ENCODE measurements at places on chromosomes 7 and 10.
A peak's percentile ranks its signal among the peaks of the same experiment; 100 is the strongest.

GRCh38 chr7:136205956-136206355, 228.8 kb upstream of the MTPN start:
- DNase-seq: no peak

DNA sequence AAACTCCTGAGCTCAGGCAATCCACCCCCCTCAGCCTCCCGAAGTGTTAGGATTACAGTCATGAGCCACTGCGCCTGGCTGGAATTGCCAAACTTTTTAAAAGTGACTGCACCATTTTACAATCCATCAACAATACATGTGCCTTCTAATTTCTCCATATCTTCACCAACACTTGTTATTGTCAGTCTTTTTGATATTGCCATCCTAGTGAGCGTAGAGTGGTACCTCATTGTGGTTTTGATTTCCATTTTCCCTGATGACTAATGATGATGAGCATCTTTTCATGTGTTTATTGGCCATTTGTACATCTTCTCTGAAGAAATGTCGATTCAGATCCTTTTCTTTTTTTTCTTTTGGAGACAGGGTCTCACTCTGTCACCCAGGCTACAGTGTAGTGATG, 21.7 kb upstream of the STRIP2 start:
- no peak for DNase-seq

DNA sequence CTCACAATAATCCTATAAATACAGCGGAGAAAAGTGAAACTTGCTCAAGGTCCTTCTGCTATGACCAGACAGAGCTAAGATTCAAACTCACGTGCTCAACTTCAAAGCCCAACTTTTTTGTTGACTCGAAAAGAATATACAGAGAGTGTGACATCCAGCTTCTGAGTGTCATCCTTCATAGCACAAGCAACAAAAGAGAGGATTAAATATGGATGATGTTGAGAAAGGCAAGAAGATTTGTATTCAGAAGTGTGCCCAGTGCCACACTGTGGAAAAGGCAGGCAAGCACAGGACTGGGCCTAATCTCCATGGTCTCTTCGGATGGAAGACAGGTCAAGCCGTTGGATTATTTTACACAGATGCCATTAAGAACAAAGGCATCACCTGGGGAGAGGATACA, 2.1 kb upstream of the FAM3C start:
- peak; percentile 61 for DNase-seq

GRCh38 chr7:91543646-91544045, 279.4 kb downstream of the FZD1 start:
- DNase-seq: no peak

DNA sequence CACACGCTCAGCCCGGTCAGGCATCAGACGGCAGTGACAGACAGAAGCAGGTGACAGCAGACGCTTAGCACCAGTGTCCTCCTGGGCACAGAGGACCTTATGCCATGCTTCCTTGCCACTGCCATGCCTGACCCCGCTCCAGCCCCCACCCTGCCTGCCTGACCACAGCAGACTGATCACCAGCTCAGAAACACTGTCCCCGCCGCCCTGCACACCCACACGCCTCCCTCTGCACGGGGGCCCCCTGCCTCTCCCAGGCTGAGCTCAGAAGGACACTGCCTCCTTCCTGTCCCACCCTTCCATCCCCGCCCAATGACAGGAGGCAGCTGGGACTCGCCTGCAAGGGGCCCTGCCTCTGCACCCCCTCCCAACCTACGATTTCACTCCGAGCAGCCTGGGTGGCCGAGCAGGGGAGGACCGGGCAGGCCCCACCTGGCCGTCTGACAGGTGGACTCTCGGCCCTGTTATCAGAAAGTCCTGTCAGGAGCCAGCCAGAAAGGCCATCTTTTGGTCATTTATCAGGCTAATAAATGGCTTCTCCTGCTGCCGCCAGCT, 183.4 kb downstream of the ELFN1 start:
- no peak for DNase-seq

GRCh38 chr7:47759056-47759706, 177.3 kb upstream of the TNS3 start:
- DNase-seq: peak; percentile 10

- DNase-seq: no peak
Observed at GRCh38 chr7:149297034-149297755, 35.2 kb downstream of the ZNF783 start.

- DNase-seq: no peak
Observed at GRCh38 chr7:129256221-129256620, 31.4 kb downstream of the AHCYL2 start.

DNA sequence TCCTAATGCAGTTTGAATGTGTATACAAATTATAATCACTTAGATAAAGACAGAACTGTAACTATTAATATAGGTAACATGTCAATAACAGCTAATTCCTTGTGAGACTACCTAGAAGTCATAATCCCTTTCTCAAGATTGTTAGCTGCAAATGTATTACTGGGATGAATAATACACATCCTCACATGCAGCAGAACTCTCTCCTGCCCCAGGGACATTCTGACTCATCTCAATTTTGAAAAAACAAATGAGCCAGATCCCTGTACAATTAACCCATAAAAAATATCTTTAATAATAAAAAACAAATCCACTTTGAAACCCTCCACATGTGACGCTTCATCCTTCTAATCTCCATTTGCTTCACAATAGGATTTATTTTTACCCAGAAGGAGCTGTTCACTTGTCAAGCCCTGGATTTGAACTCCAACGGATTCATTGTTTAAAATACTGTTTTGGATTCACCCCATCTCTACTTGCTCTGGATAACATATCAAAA, 428.4 kb upstream of the TEX47 start:
- DNase-seq: no peak

- no peak for DNase-seq
Observed at GRCh38 chr7:8831376-8831775, 398.0 kb downstream of the NXPH1 start.

DNA sequence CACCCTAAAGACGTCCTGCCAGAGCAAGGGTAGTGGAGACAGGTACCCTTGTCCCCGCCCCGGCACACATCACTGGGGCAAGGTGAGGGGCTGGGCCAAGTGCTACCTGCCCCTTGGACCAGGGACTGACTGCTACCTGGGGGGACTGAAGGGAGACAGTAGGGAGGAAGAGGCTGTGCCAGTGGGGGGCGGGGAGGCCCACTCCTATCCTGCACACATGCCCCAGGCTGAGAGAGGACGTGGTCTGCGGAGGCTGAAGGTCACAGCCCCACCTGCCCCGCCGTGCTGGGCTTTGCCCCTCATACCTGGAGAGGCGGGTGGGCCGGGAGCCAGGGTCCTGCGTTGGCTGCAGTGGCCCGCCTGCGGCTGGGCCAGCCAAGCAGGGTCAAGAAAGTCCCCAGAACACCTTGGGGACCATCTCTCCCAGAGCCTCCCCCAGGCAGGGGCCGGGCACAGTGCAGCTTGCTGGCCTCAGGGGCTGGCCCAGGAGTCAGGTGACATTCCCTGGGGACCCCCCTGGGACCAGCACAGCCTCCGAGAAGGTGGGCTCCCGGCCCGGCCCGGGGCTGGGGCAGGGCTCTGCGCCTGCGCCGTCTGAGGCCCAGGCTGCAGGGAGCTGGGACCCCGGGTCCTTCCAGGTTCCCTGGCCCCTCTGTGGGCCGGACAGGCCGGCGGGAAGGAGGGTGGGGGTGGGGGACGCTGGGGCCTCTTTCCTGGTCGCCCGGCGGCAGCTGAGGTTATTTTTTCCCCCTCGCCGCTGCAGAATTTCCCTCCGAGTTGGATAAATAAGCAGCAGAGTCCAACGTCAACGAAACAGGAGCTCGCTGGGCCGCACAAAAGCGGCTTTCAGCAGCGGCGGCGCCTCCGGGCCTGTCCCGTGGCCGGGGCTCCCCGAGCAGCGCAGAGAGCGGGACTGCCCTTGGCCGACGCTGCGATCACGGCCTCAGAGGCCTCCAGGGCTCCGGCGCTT, 9.8 kb upstream of the FZD9 start:
- no peak for DNase-seq

DNA sequence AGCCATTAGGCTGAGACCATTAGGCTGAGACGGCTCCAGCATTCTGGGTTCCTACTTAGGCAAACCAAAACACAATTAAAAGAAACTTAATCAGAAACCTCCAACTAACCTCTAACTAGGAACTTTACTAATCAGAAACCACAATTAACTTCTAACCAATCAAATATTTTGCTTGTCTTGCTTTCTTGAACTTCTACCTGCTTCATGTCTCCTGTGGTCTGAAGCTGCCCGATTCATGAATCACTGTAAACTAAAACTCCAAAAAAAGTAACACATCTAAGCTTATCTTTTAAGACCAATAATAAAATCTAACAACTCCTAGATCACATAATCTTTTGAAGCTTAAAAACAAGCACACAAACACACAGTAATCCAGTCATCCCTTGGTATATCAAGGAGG, 76.1 kb downstream of the PDSS1 start:
- DNase-seq: no peak

DNA sequence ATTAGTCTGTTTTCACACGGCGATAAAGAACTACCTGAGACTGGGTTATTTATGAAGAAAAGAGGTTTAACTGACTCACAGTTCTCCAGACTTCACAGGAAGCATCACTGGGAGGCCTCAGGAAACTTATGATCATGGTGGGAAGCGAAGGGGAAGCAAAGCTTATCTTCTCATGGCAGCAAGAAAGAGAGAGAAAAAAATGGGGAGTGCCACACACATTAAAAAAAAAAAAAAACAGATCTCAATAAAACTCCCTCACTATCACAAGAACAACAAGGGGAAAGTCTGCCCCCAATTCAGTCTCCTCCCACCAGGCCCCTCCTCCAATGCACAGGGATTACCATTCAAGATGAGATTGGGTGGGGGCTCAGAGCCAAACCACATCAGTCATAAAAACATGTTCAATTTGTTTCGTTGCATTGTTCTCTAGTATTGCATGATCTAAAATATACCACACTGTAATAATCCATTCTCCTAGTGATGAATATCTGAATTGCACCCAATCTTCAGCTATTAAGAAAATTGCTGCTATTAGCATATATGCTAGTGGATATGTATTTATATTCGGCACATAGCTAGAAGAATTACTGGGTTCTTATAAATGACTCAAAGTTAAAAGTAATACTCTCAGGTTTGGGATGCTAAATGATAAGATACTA, 328.9 kb upstream of the KCND2 start:
- no peak for DNase-seq

GRCh38 chr10:131249238-131249954, 62.1 kb downstream of the TCERG1L start:
- no peak for DNase-seq

DNA sequence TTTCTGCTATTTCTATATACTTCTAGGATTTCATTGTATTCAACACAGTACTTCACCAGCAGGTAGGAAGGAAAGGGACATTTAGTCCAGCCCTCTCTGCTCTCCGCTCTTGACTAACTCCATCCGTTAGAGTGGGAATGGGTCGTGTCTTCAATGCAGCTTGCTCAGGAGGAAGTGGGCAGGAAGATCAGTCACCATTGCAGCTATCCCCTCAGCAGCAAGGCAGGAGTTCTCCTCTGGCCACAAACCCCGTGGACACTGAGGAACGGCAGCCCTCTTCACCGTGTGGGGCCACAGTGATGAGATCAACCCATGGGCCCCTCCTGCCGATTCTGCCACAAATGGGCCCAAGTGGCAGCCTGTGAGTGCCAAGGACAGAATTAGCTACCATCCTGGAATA, 30.2 kb upstream of the IKZF1 start:
- DNase-seq: no peak

GRCh38 chr7:46853451-46853850, 728.5 kb downstream of the TNS3 start:
- DNase-seq: no peak

DNA sequence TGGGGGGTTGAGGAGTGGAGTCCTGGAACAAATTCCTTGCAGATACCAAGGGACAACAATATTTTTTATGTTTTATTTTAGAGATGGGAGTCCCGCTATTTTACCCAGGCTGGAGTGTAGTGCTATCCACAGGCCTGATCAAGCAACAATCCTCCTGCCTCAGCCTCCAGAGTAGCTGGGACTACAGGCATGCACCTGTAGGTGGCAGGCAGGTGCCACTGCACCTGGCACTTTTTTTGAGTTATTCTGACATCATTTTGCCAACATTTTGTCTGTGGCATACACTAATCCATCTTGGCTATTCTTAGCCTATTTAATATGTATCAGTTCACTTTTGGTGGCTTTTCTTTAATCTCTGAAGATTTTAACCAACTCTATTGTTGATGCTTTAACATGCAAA, 317.8 kb upstream of the MTPN start:
- no peak for DNase-seq

DNA sequence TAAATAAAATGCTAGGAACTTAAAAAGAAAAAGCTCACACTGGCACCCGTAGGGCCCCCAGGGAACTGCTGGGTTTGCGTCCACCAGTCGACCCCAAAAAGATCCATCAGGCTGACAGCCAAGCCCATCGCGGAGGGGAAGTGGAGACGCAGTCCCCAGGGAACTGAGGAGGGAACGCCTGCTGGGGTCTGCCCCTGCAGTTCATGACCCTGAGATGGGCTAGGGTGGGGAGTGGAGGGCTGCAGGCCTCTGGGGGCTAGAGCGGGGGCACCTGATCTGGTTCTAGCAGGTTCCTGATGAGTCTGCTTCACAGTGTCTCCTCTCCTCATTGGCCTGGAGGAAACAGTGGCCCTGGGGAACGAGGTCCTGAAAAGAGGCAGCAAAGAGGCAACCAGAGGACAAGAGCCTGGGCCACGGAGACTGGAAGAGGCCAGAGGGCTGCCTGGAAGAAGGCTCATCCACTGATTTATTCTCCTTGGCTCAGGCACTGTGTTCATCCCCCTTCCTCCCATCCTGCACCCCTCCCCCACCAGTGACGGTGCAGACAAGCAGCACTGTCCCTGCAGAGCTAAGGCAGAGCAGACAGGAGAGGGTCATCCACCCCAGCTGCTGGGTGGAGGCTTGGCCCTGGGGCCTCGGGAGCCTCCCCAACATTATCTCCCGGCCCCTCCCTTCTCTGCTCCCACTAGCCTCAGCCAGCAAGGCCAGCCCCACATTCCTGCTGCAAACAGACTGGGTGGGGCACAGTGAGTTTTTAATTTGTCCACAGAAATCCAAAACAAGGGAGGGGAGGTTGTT, 24.7 kb upstream of the HSPA12A start:
- no peak for DNase-seq

DNA sequence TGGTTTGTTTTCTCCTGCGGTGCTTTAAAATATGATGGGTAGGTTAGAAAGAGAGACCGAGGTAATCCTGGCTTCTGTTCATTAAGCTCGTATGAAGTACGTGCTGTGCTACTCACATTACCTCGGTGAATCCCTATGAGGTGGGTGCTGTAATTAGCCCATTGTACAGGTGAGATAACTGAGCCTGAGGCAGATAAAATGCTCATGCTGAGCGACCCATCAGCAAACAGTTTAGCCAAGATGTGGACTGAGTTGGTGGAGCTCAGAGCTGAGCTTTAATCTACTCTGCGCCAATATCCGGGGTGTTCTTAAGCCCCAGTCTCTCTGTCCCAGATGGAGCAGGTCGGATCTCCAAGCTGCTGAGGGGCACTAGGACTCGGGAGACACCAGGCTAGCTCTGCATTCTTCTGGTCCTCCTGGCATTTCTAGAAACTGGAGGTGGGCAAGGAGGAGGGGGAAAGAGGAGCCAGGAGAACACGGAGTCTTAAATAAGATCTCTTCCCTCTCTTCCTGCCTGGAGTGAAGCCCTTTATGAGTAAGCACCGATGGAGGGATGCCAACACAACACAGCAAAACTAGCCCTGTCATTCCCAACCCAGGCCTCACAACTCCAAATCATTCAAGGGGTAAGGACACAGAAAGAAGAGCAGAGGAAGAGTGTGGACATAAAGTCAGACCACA, 458.5 kb downstream of the KCNMA1 start:
- DNase-seq: no peak
